ENCODE measurements at places on chromosomes 16 and 17.

DNA sequence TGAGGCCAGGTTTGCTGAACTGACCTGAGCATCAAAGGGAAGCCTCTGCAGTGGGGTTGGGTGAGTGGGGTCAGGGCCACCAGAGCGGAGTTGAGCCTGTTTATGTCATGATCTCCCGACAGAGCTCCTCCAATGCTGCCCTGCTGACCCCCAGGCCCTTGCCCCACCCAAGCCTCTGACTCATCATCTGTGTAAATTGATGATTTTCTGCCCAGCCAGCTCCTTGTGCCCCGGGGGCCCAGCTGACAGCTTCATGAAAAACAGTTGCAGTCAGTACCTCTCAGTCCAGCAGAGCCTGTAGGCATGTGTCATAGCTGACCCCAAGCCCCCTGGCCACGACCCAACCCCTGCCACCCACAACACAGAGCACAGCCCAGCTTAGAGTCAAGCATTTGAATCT is 134.9 kb downstream of the CCT6B start:
- DNase-seq: no peak

GRCh38 chr16:15576960-15577958 is 65.7 kb downstream of the MARF1 start:
- DNase-seq: no peak

GRCh38 chr16:75486014-75486675 is 9.1 kb downstream of the CHST6 start:
- DNase-seq: no peak

DNA sequence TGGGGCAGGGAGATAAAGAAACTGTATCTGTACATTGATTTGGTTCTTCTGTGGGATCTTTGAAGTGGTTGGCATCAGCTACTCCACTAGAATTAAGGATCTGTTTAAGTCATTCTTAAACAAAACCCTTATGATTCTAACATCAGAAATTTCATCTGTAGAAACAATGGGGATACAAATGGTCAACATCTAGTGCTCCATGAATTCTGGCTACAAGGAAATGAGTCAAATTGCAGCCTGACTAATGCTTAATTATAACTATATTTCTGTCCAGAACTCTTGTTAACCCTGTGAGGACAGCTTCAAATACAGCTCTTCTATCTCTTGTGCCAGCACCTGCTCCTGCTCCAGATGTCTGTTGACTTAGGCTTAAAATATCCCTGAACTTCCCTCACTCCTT is 13.9 kb upstream of the GINS3 start:
- DNase-seq: no peak

DNA sequence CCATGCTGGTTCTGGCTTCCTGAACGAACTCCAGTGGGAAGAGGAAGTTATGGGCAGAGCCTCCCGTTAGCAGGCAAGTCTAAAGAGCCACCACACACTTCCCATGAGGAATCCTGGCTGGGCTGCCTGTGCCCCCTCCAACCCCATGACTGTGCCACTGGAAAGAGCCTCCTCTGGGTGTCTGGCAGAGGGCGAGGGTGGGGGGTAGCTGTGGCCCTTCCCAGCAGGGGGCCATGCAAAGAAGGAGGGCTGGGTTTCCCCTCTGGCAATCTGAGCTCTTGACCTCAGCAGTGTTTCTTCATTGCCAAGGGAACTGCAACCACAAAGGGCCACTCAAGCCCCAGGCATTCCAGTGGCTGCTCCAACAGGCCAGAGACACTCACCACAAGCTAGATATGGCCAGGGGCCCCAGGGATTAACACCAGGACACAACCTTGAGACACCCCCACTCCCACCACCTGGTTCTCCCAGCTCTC is 1.7 kb upstream of the RRAD start:
- no peak for DNase-seq

DNA sequence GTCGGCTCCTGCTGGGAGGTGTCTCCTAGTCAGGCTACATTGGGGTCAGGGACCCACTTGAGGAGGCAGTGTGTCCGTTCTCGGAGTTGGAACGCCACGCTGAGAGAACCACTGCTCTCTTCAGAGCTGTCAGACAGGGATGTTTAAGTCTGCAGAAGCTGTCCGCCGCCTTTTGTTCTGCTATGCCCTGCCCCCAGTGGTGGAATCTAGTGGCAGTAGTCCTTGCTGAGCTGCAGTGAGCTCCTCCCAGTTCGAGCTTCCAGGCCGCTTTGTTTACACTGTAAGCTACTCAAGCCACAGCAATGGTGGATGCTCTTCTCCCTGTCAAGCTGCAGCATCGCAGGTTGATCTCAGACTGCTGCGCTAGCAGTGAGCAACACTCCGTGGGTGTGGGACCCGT is 36.0 kb downstream of the ITFG1 start:
- no peak for DNase-seq

- no peak for DNase-seq
Measured at GRCh38 chr17:72567774-72568173, 447.0 kb downstream of the SOX9 start.

DNA sequence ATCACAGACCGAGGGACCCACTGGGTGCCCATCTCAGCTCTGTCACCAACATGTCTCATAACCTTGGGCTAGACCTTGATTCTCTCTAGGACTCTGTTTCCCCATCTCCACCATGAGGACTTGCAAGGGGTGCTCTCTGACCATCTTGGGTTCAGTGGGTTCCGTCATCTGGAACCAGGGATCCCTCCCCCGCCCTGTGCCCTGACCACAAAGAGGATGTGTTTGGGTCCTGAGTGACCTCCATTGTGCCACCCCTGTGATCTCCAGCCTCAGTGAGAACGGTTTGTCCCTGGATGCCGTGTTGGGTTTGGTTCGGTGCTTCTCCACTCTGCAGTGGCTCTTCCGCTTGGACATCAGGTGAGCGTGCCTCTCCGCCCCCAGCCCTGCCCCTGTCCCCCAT is 49.1 kb upstream of the CPNE2 start:
- DNase-seq: no peak

All from frontal cortex (tissue), 4 donors.